ENCODE measurements at places on chromosomes 11 and 22. TPM values are rescaled to one million over a fixed set of nuclear protein-coding genes. Genes with fewer than 3 reads are reported as not detected.

- H3K27ac ChIP-seq, result no peak overlapping the region
- no peaks in the 10 kb centered on the region for H3K4me1 ChIP-seq
- H3K4me3 ChIP-seq, result no peak overlapping the region
- no peaks in the 10 kb centered on the region for H3K27me3 ChIP-seq
Measured at GRCh38 chr22:45210991-45211390, 29.7 kb downstream of the KIAA0930 start.

- no peaks in the 10 kb centered on the region for H3K4me1 ChIP-seq
- H3K36me3 ChIP-seq, result no peaks in the 10 kb centered on the region
- DNase-seq, result no peak
- no peaks in the 10 kb centered on the region for H3K27me3 ChIP-seq
Measured at GRCh38 chr22:23062616-23063538, 7.4 kb upstream of the GNAZ start.

DNA sequence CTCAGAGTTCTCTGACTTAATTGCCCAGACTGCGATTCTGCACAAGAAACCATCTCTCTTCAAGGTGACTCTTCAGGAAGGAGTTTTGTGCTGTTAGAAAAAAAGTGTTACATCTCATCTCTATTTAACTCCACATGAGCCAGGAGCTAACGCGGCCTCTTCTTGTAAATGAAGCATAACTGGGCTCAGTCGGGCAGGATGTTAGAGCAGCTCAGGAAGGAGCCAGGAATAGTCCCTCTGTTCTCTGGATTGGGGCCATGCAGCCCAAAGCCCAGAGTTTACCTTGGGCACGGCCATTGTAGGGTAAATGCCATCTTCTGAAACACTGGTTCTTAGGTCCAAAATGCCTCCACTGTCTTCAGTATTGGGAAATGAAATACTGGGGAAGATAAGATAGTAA is 760.6 kb downstream of the OPCML start:
- no peaks in the 10 kb centered on the region for H3K36me3 ChIP-seq
- no peak overlapping the region for H3K4me3 ChIP-seq
- no peak overlapping the region for H3K27ac ChIP-seq
- DNase-seq, result no peak
- H3K27me3 ChIP-seq, result no peaks in the 10 kb centered on the region

- DNase-seq, result no peak
- H3K27ac ChIP-seq, result no peak overlapping the region
- H3K36me3 ChIP-seq, result no peaks in the 10 kb centered on the region
- H3K4me3 ChIP-seq, result no peak overlapping the region
Measured at GRCh38 chr11:126646701-126647557, 291.4 kb downstream of the ST3GAL4 start.

DNA sequence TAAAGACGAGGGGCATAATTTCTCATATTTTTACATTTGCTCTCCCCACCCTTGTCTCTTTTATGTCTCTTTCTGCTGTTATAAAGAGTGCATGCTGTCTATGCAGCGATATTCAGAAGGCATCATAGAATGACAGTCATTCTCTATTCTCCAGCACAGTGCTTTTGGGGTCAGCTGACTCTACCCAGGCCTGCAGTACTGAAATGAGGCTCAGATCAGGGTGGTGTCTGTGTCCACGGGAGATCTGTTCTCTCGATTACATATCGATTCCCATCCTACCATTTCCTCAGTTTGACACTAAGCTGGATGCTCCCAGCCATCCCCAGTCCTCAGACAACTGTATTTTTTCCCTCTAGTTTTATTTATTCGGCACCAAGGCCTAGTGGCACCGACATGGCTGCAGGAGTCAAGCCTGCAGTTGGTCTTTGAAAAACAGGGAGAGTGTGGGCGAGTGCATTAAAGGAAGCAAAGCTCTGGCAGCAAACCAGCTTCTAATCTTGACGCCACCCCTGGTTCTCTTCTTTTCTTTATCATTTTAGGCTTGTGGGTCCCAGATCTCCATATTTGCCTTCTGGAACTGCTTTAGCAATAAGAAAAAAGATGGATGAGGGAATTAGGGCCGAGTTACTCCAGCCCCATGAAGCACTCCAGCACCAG is 71.6 kb upstream of the PICALM start:
- H3K36me3 ChIP-seq, result no peaks in the 10 kb centered on the region
- H3K4me1 ChIP-seq, result no peaks in the 10 kb centered on the region
- H3K27me3 ChIP-seq, result no peaks in the 10 kb centered on the region
- H3K4me3 ChIP-seq, result no peak overlapping the region
- H3K27ac ChIP-seq, result no peak overlapping the region
- DNase-seq, result no peak

The JAM3 gene
- total RNA-seq, result 41.7 TPM

The HEPHL1 gene
- total RNA-seq, result not detected

The SLC35F2 gene
- total RNA-seq, result 1.1 TPM

GRCh38 chr11:14727215-14727614 is 83.6 kb downstream of the PDE3B start:
- no peak overlapping the region for H3K4me3 ChIP-seq
- no peaks in the 10 kb centered on the region for H3K4me1 ChIP-seq
- no peaks in the 10 kb centered on the region for H3K27me3 ChIP-seq
- no peaks in the 10 kb centered on the region for H3K36me3 ChIP-seq
- DNase-seq, result no peak

The ACAD8 gene
- total RNA-seq, result 29.8 TPM

The OVOL1 gene
- not detected for total RNA-seq
